Germinal center (tissue), 1 donor: ENCODE measurements at places on chromosomes 7 and 10.

GRCh38 chr10:112182784-112183328 lies 709 bp downstream of the GPAM start:
- DNase-seq: no peak

- DNase-seq: no peak
Observed at GRCh38 chr10:17847585-17848296, 38.6 kb downstream of the MRC1 start.

DNA sequence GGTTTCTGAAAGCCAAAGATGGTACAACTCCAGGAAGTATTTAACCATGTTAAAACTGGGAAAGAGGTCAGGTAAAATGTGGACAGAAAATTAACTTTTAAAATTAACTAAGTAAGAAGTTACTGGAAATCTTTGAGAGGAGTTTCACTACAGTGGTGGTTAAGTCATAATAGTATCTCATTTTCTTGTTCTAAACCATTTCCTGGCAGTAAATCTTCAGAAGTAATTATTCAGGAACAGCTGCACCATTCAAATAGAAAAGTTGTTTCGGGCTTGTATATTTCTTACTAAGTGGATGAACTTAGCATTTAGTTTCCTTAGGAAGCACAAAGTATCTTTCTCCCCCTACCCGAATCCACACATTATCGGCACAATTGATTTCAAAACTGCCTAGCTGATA lies 27.1 kb downstream of the COPG2 start:
- DNase-seq: no peak

- DNase-seq: no peak
Observed at GRCh38 chr10:48926764-48927540, 12.7 kb downstream of the LRRC18 start.

DNA sequence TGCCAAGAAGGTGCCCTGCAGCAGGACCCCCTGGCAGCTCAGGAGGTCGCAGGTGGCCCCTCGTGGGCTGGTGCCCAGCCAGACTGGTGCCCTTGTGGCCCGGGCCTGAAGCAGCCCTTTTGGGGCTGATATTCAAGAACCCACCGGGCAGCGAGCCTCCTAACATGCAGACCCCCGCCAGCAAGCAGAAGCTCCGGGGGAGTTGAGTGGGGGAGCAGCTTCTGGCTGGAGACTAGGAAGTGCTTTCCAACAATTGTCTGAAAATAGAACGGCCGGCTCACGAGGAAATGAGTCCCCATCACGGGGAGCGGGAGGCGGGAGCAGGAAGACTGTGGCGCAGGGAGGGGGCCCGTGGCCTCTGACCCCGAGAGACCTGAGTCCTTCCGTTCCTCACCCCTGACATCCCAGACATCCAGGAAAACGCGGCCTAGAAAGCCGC lies 9.5 kb upstream of the INTS1 start:
- no peak for DNase-seq

GRCh38 chr10:76040830-76041220 lies 609.4 kb downstream of the LRMDA start:
- no peak for DNase-seq

GRCh38 chr7:47988496-47989386 lies 9.3 kb upstream of the HUS1 start:
- DNase-seq: no peak

- DNase-seq: peak; percentile 37
Observed at GRCh38 chr7:70695795-70696083, 436.2 kb upstream of the GALNT17 start.

GRCh38 chr10:75596930-75597620 lies 165.7 kb downstream of the LRMDA start:
- DNase-seq: no peak

DNA sequence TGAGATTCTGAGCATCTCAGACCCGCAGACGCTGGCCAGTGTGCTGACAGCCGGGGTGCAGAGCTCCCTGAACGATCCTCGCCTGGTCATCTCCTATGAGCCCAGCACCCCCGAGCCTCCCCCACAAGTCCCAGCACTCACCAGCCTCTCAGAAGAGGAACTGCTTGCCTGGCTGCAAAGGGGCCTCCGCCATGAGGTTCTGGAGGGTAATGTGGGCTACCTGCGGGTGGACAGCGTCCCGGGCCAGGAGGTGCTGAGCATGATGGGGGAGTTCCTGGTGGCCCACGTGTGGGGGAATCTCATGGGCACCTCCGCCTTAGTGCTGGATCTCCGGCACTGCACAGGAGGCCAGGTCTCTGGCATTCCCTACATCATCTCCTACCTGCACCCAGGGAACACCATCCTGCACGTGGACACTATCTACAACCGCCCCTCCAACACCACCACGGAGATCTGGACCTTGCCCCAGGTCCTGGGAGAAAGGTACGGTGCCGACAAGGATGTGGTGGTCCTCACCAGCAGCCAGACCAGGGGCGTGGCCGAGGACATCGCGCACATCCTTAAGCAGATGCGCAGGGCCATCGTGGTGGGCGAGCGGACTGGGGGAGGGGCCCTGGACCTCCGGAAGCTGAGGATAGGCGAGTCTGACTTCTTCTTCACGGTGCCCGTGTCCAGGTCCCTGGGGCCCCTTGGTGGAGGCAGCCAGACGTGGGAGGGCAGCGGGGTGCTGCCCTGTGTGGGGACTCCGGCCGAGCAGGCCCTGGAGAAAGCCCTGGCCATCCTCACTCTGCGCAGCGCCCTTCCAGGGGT lies 703 bp downstream of the RBP3 start:
- no peak for DNase-seq

- DNase-seq: no peak
Observed at GRCh38 chr7:21256310-21256877, 171.5 kb upstream of the SP4 start.

DNA sequence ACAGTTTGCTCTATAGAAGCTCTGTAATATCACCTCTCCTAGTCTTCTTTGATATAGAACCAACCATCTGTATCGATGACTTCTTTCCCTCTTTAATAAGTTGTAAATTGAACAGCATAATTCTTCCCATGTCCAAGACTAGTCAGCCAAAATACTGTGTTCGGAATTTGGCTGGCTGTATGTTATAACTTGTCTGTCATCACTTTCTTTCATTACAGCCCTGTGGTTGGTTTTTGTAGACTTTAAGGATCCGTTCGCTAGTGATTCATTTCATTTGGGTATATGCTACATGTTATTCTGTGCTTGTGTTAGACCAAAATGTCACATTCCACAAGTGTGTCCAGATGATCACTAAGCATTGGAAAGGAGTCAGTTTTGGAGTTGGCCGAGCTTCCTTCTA lies 155.4 kb upstream of the ITGB1 start:
- no peak for DNase-seq

- DNase-seq: no peak
Observed at GRCh38 chr10:19848226-19848985, 32.2 kb downstream of the PLXDC2 start.

DNA sequence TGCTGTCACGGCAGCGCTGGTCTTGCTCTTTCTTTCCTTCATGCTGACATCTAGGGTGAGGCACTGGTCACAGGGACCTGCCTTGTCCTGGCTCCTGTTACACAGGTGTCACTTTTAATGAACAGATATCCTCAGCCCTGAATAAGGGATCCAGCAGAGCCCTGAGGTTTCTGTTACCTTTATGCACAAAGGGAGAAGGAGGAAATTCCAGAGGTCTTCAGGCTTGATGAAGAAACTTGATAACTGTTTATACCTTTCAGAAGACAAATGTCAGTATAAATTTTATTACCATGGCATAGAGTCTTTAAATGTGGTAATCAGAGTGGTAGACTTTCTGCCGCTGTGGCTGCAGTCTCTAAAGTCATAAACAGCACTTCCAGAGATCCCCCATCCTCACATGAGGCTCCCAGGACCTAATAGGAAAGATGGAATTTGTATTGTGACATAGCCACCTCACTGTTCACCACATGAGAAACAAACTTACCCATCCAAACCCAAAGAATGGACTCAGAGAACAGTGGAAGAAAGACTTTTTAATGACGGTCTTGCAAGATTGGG lies 2.7 kb downstream of the LRRC27 start:
- no peak for DNase-seq

GRCh38 chr7:119596651-119597050 lies 676.3 kb upstream of the KCND2 start:
- no peak for DNase-seq

DNA sequence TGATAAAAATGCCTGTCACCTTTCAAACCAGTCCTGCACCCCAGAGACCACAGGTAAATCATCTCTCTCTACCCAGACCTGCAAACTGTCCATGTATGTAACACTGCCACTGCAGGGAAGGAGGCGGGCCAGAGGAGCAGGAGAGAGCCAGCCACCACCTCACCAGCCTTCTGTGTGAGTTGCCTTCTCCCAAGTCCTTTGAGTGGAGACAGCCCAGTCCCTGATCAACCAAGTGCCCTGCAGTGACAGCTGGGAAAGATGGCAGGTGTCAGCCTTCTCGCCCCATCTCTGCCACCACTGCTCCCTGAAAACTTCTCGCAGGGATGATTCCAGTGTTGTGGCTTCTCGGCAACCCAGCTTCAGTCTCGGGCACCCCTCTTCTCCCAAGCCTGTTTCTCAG lies 42.4 kb downstream of the MTURN start:
- DNase-seq: no peak

- no peak for DNase-seq
Observed at GRCh38 chr10:69470463-69471384, 19.5 kb downstream of the TSPAN15 start.

DNA sequence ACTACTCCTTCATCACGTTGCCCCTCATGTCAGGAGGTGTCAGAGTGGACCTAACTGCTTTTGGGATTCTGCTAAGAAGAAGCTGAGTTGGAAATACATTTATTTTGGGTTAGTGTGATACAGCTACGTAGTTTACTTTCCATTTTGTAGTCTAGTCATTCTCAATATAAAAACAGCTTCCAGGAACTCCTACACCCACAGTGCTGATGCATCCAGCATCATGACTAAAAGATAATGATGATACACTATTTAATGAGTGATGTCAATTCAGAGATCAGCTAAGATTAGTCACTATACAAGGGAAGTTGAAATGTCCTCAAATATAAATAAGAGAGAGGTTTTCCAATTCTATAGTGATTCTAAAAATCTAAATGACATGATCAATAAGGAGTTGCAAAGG lies 264.2 kb upstream of the SLC26A5 start:
- no peak for DNase-seq

DNA sequence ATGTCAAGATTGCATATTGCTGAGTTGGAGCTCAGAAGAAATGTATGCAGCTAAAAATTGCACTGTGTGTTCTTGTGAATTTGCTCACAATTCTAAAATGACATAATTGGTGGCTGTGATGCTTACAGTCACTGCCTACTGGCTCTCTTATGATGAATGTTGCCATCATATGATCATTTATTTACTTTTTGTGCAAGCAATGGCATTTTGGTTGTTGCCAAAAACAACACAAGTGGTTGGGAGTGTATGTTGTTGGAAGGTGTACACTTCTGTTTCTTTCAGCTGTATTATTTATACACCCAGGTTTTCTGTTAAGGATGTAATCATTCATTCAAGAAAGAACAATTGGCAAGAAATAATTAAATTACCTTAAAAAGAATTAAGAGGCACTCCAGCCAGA lies 28.9 kb downstream of the PON1 start:
- no peak for DNase-seq

- no peak for DNase-seq
Observed at GRCh38 chr7:41544241-41544640, 158.6 kb downstream of the INHBA start.
